ENCODE measurements at places on chromosomes 1 and 21.

DNA sequence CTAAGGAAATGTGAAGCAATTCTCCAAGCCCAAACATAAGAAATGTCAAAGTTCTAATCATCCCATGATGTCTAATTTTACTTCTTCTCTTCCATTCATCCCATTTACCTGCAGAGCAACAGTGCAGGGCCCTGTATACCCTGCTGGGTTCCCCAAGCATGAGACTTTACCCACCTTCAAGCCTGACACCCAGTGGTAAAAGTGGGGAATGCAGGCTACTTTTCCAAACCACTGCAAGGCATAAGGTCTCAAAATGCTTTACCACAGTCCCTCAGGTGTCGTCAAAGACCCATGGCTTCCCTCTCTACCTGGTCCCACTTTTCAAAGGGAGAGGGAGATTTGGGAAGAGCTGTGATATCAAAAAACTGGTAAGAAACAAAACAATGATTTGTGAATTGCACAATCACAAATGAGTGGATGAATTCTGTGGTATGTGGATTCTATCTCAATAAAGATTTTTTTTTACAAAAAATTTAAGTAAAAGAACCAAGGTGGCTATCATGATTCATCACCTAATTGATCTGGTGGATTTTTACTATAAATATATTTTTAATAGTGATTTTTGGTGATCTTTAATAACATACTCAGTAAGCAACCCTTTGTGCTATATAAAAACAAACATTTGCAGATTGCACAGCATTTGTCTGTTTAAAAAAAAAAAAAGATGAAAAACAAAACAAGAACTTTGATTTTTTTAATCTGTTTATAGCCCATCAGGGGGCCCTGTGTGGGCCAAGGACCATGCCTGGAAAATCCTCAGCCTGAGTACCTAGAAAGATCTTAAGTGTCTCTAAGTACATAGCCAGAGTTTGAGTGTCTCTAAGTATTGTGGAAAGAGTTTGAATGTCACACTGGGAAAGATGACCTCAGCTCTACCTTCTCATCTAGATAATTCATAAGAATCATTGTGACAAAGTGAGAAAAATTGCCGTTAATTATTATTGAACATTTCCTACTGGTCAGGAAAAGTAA, 73.1 kb upstream of the GJB5 start:
- peak; percentile 39 for DNase-seq

- no peak for DNase-seq
These were observed 245.7 kb downstream of the PTBP2 start for GRCh38 chr1:96967311-96967710.

- DNase-seq, result no peak
These were observed 30.0 kb downstream of the IRF2BP2 start for GRCh38 chr1:234579967-234580366.

DNA sequence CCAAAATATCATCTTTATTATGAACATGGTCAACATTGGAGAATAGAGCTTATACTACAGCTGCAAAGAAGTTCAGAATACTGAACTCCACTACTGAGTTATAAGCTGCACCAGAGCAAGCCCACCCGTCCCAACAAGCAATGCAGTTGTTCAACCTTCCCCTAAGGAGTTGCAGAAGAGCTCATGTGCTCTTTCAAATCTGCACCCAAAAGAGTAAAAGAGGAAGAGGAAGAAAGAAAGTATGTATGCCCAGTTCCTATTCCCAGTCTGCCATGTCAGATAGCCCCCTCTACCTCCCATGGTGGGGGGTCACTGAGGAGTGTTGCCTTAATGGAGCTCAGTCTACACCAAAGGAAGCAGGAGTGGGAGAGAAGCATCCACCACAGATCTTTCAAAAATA, 6.9 kb downstream of the C1orf162 start:
- no peak for DNase-seq

DNA sequence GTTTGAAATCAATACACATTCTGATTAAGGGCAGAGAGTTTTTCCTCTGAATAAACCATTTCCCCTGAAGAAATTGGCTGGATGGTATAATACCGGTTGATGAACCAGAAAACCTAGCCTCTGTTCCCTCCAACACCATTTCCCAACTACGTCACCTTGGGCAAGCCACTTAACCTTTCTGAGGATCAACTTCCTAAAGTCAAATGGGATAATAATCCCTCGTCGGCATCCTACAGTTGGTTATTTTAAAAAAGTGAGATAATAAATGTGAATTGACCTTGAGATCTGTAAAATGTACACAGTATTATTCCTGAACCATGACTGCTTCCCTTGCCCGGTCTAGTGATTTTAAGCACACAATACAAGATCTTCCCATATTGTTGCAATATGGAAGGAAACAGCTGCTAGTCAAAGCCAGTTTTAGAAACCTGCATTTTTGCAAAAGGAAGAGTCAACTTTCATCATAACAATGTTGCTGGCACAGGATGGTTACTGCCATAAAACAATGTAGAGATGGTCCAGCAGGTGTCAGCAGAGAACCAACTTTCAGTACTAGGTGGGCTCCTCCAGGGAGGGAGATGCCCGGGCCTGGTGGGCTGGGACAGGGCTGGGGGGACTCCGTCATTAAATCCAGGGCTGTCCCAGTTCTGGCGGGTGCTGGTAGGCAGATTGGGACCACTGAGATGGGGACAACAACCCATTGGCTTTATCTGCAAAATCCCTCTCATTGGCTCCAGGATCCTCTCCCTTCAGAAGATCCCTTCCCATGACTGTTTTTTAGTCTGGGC, 5.2 kb upstream of the HLX start:
- no peak for DNase-seq

DNA sequence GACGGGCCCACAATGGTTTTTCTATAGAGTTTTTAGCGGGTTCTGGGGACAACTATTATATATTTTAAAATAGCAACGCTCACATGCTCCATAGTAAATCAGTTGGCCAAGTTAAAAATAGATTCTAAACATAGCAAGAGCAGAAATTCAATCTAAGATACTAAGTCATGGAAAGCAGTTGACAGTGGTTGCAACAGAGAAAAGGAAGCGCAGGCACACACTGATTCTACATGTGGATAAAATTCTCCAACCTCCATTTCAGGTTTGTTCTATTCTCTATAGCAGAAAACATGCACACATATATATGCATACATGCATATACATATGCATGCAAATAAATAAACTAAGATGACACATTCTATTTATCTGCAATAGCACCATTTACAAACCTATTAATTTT, 89.6 kb upstream of the HNRNPU start:
- no peak for DNase-seq

- DNase-seq, result no peak
These were observed 17.6 kb downstream of the FAM20B start for GRCh38 chr1:179043266-179043665.

DNA sequence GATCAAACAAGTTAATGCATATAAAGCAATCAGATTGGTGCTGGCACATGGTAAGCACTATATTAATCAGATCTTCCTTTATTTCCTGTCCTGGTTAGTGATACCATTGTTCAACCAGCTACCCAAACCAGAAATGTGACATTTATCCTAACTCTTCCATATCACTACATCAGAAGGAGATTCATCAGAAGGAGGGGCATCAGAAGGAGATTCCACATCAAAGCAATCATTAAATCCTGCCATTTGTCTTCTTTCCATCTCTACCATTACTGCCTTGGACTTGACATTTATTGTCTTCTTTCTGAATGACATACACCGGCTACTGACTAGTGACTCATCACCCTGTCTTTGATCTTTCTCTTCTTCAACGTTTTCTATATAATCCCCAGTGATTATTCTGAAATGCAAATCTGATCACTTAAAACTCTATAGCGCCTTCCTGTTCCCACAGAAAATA, 75.0 kb downstream of the DNM3 start:
- DNase-seq, result no peak

DNA sequence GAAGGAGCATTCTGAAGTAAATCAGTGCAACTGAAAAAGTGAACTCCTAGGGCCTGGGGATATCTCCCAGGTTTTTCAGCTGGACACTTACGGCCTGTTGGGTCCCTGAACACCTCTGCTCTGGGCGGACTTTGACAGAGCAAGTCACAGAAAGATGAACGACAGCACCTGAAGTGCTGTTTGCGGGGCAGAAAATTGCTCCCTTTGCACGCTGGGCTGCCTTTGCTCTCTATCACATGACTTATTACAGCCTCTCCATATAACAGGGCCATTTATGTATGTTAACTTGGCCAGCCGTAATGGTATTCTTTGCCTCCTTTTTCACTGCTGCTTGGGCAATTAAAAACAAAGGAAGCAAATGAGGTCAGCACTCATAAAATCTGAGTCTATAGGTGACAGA, 332.9 kb downstream of the BARHL2 start:
- DNase-seq, result no peak

DNA sequence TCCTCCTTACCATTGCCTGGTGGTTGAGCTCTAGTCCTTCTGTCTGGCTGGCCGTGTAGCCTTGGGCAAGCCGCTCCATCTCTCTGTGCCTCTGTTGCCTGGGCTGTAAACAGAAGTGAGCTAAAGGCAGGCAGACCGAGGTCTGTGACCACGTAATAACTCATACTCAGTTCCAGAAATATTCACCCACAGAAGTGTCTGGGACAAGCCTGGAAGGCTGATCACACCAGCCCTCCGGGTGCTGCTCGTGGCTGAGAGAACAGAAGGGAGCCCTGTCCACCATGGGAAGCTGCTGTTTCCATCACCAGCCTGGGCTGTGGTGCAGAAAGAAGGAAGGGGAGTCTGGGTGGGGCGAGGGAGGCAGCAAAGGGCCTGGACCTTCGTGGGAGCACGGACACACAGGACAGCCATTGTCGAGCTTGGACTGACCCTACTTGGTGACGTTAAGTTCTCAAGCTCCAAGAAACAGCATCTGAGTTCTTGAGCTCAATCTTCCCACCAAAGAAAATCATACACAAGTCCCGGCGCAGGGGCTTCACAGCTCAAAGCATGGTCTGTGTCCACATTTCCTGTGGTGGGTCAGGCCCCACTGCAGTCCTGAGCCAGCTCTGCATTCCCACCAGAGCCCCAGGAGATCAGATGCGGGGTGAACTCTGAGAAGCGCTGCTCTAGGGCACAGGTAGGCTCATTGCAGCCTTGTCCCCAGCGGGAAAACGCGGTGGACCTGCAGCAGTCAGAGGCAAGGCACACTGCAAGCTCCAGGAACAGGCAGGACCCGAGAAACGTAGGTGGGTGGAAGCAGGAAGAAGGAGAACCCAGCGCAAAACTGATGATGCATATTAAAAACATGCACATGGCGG, 61.8 kb downstream of the RUNX3 start:
- DNase-seq, result no peak

DNA sequence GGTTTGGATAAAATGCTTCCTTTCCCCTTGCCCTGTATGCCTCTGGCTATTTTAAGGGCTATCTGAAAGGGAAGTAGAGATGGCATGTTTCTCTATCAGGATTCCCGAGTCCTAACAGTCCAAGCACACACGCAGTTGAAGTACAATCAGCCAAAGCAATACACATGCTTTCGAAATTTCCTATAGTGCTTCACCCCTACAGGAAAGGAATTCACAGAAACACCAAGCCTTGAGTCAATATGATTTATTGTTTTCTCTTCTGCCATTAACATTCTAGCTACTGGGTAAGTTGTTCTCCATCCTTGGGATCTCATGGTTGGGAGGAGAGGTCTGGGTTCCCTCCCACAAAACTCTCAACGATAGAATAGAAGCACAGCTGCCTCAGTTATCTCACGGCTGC, 8.7 kb downstream of the ITLN1 start:
- no peak for DNase-seq

- peak; percentile 84 for DNase-seq
These were observed at the start of gene THEMIS2 for GRCh38 chr1:27872059-27872801. Gene THEMIS2, plus strand, starts transcription at chr1:27872544. Its CDS starts 28 bp downstream, at chr1:27872572.

DNA sequence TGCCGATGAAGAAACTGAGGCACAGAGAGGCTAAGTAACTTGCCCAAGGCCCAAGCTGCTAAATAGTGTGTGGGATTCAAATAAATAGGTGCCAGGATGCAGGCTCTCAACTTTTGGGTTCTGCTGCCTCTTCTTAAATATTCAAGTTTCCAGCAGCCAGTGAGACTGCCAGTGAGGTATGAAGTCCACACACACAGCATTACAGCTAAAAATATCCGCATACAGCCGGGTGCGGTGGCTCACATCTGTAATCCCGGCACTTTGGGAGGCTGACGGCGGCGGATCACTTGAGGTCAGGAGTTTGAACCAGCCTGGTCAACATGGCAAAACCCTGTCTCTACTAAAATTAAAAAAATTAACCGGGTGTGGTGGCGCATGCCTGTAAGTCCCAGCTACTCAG, 78.4 kb upstream of the DIRAS3 start:
- no peak for DNase-seq

GRCh38 chr1:100552922-100553321, 15.0 kb downstream of the GPR88 start:
- DNase-seq, result no peak

- no peak for DNase-seq
These were observed 37.0 kb upstream of the PLPPR4 start for GRCh38 chr1:99227056-99227897.

DNA sequence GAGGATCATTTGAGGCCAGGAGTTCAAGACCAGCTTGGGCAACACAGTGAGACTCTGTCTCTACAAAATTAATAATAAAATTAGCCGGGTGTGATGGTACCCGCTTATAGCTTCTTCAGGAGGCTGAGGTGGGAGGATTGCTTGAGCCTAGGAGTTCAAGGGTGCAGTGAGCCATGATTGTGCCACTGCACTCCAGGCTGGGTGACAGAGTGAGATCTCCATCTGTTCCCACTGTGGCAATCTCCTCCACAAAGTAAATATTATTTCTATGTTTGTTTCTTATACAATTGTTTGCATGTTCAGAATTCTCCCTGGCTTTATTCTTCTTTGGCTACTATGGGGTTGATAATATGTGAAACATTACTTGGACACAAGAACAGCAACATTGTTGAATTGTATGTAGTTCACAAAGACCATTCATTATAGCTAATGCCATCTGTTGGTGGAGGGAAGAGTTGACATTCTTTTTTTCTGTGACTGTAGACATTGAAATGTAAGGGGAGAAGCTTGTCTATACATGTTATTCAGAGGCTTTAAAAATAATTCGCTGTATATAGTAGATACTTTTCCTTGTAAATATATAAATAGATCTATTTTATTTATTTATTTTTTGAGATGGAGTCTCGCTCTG, 47.8 kb upstream of the SRSF10 start:
- no peak for DNase-seq

DNA sequence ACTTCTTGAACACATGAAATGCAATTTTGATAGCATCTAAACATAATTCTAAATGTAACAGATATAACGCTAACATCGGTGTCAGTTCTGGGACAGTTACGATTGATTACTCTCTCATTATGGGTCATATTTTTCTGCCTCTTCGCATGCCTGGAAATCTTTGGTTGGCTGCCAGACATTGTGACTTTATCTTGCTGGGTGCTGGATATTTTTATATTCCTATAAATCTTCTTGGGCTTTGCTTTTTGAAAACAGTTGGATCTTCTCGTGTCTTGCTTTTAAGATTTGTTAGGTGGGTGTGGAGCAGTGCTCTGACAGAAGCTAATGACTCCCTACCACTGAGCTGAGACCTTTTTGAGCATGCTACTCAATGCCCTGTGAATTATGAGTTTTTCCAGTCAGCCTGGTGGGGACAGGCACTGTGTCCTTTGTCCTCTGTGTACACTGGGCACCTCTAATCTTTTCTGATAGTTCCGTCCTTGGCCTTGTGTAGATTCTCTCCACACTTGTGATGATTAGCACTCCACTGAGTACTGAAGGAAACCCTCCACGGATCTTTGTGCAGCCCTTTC, 28.0 kb upstream of the EDARADD start:
- DNase-seq, result no peak
